ENCODE measurements at places on chromosomes 6 and 20. TPM values are rescaled to one million over a fixed set of nuclear protein-coding genes. Genes with fewer than 3 reads are reported as not detected.

The SLC22A16 gene
- not detected for total RNA-seq

The FLOT1 gene
- total RNA-seq: 109 TPM

The NOX3 gene
- not detected for total RNA-seq

The SRMS gene
- total RNA-seq: 0.18 TPM

The TBPL1 gene
- 24.9 TPM for total RNA-seq

The OPN5 gene
- total RNA-seq: not detected

The CEBPB gene
- total RNA-seq: 136 TPM

The C6orf15 gene
- not detected for total RNA-seq

The PI16 gene
- not detected for total RNA-seq

The PDE7B gene
- total RNA-seq: 0.95 TPM

The MTHFD1L gene
- 42.2 TPM for total RNA-seq

The IRAK1BP1 gene
- 0.76 TPM for total RNA-seq

The TULP4 gene
- total RNA-seq: 5.3 TPM

The MRAP2 gene
- total RNA-seq: 1.1 TPM

The OLIG3 gene
- total RNA-seq: not detected

The HS3ST5 gene
- not detected for total RNA-seq

The VWA7 gene
- total RNA-seq: 1.4 TPM

The APOBEC2 gene
- not detected for total RNA-seq

The ANKRD6 gene
- total RNA-seq: 1.8 TPM

The MYLIP gene
- total RNA-seq: 2.8 TPM

The EYA2 gene
- total RNA-seq: 2.6 TPM

The HCK gene
- 0.14 TPM for total RNA-seq

The MYL9 gene
- total RNA-seq: 29.0 TPM

The LIN28B gene
- 1.6 TPM for total RNA-seq

Measured in A549 treated with ZK216348 at 1 μM for 4 hours (cell line).